Bronchus fibroblast of lung (primary cell): ENCODE measurements at places on chromosomes 4 and X. TPM values are rescaled to one million over a fixed set of nuclear protein-coding genes. Genes with fewer than 3 reads are reported as not detected.

The EPGN gene
- total RNA-seq = not detected in 2 replicates

The KCND1 gene
- total RNA-seq = 1.3 TPM in 2 replicates

The SOD3 gene
- 4.5 TPM in 2 replicates for total RNA-seq

The FREM3 gene
- not detected in 2 replicates for total RNA-seq

The NXF2 gene
- total RNA-seq = not detected in 2 replicates

The STBD1 gene
- 3.7 TPM in 2 replicates for total RNA-seq

The ZIC3 gene
- total RNA-seq = not detected in 2 replicates

The XPNPEP2 gene
- total RNA-seq = 0.59 and 1.5 TPM in 2 replicates

The SCRG1 gene
- under 0.01 TPM in 1 of 2 replicates, not detected in the other for total RNA-seq

The PCDH7 gene
- 38.4 and 39.3 TPM in 2 replicates for total RNA-seq

The MAP3K15 gene
- total RNA-seq = under 0.01 TPM in 1 of 2 replicates, not detected in the other

The DGKK gene
- not detected in 2 replicates for total RNA-seq

The PRR32 gene
- total RNA-seq = not detected in 2 replicates

The SH3TC1 gene
- 3.5 and 4.2 TPM in 2 replicates for total RNA-seq

The CTAG1A gene
- total RNA-seq = not detected in 2 replicates
